ENCODE measurements at places on chromosomes 2 and 18.

DNA sequence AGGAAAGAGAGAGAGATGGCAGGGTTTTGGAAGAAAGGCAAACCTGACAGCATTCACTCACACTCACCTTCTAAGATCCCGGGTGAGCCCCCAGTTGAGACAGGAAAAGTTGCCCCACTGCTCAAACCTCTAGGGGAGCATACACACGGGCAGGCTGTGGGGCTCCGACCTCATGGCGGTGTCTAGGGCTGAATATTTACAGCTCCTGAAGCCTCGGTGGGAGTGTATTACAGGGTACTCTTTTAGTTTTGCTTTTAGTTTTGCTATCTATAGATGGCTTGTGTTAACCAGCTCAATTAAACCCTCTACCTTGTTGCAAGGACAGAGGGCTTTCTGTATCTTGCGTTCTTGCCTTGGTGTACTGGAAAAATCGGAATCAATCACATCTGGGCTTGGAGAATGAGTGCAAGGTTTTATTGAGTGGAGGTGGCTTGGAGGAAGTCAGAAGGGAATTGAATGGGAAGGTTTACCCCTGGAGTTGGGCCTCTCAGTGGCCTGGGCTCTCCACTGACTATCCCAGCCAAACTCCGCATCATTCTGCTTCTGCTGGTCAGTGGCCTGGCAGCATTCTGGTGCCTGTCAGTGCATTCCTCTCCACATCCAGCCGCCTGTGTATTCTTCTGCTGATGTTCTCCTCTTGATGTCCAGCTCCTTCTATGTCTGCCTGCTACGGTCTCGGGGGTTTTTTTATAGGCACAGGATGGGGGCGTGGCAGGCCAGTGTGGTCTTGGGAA, 10.1 kb upstream of the IFIH1 start:
- DNase-seq = no peak

DNA sequence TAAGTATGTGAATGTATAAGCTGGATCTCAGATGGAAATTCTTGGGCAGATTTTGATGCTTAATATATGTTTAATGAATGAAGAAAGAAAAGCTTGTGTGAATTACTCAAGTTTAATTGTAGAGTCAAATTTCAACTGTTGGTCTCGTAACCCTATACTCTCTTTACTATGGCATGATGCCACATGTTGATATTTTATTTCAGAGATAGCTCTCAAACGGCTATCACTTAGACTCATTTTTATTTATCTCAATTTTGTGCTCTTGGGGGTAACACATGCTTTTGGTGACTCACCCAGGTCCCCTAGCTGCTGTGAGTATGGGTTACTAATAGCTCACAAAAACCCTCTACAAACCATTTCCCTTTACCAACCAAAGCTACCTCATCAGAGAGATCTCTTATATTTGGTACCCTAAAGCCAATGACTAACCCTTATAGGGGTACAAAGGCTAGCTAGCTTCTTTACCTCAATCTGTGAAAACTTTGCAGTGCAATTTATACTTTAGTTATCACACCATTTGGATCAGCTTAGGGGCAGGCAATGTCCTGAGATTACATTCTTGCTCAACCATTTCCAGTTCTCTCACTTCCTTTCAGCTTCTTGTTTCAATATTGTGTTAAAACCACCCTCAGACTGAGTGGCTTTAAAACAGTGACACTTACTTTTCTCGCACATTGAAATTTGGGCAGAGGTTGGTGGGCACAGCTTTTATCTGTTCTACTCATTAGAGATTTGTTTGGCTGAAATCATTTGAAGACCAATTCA, 240.3 kb downstream of the CDH7 start:
- no peak for DNase-seq

DNA sequence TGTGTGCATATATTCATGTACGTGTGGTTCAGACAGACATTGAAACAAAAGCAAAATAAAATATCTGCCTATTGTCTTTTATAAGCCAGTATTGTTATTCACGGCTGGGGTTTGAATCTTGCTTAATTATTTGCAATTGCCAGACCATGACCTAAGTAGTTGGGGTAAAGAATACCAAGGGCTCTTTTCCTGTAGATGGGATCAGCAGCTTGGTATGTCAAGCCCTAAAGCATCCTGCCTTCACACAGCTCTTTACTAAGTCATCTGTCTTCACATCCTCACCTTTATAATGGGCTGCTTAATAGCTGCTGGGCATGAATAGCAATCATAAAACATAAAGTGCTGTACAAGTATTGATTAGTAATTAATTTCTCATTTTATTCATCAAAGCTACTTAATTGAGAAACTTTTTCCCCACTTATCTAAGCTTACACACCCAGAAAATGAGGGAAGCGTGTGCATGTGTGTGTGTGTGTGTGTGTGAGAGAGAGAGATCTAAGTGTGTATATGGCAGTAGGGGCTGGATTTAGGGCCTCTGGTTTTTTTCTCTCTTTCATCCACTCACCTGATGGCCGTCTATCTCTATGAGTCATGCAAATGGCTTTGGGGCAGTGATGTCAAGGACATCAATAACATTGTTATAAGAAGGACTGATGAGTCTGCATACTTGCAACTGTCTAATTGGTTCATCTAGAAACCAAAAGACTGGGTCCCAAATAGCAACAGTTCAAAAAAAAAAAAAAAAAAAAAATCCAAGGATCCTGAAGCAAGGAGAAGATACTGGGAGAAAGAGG, 244.1 kb upstream of the TNP1 start:
- no peak for DNase-seq

- DNase-seq = no peak
Measured at GRCh38 chr2:71786291-71787107, 333.1 kb downstream of the DYSF start.

- DNase-seq = no peak
Measured at GRCh38 chr2:62941413-62941812, 109.2 kb upstream of the OTX1 start.

GRCh38 chr2:152740743-152741328, 22.4 kb downstream of the ARL6IP6 start:
- DNase-seq = no peak

- DNase-seq = no peak
Measured at GRCh38 chr2:229910832-229911412, 10.9 kb downstream of the TRIP12 start.

DNA sequence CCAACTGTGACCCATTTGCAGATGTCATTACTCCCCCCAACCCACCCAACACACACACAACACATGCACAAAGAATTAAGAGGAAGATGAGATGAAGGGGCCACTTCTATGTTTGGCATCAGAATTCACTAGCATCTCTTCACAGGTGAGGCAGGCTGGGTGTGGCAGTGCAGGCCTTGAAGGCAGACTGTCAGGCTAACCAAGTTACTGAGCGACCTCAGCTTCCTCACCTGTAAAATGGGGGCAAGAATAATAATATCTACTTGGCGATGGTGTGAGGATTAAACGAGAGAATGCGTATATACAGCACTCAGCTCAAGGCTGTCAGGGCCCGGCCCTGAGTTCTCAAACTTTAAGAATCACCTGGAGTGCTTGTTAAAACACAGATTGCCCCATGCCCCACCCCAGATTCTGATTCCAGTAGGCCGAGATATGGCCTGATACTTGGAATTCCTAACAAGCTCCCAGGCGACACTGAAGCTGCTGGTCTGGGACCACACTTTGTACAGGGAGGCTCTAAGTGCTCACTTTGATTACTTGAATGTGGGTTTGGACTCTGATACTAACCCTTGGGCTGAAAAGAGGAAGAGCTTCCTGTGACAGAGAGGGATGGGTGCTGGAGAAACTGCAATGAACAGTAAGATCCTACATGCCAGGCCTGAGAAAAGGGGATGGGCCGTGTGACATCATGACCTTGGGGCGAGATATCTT, 1.1 kb downstream of the ACTG2 start:
- DNase-seq = no peak

- no peak for DNase-seq
Measured at GRCh38 chr18:1011349-1011748, 106.7 kb downstream of the ADCYAP1 start.

DNA sequence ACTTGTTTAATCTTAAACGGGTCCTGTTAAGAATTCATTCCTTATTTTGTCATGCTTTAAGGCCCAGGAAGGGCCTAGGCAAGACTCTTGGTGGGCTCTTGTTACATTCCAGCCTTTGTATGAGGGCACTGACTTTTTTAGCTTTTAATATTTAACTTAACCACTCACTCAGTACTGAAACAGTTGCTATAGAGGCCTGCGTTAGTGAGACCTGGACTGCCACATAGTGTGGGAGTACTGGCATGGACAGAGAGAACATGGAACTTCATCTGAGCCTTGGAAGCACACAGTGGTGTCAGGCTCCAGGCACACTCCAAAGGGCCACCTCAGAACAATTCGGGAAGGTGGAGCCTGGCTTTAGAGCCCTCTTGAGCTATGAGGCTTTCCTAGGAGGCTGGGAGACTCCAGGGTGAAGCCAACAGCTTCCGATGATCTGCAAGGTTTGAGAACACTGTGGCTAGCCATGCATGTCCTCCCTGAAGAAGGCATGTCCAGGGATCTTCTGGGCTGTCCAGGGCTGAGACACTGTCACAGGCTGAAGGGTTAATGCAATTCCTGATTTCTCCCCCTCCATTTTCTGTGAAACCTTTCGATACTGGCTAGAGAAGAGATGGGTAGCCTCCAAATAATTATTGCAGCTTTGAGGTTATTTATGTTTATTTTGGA, 155.4 kb upstream of the ACAA2 start:
- no peak for DNase-seq

DNA sequence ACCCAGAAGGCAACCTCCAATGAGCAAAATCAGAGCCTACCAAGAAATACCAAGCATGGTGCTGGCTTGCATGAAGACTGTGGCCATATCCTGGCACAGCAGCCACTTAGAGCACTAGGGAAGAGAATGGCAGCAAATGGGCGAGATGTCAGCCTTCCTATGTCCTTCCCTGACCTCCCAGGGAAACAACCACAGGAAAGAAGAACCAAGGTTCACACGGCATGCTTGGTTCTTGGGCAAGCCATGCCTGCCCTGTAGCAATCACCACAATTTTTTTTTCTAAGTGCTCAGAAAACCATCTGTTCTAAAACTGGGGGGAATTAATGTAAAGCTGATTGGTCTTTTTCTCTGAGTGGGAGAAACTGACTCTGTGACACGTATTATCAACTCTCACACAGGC, 27.8 kb downstream of the GALNT14 start:
- DNase-seq = no peak

DNA sequence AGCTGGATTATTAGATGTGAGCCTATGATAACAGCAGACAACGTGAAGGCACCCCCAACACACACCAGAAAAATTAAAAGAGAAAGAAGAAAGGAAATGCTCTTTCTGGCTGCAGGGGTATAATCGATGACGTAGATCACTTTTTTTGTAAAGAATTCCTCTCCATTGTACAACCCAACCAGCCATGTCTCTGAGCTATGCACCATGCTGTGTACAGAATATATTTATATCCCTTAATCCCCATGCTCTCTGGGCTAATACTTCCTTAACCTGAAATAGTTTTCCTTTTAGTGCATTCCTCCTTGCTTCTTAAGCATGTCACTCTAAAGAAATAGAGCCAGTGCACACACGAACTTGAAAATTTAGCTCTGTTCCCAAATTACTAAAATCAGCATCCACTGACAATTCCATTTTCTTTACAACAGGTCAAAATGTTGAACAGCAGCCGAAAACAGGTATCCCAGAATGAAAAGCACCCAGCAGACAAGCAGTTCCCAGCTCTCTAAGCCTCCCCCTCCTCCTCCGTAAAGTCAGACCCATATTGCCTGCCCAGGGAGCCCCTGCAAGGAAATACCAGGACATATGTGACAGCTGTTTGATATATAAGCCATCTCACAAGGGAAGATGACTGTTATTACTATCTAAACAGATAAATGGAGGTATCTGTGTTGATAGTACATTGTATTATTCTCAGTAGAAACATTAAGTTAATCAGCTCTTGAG, 247.4 kb upstream of the RAB6C start:
- no peak for DNase-seq
